CD4-positive, alpha-beta T cell treated with Interleukin-21 for 1 hour (primary cell): ENCODE measurements at places on chromosomes 4 and X.
A peak's percentile ranks its signal among the peaks of the same experiment; 100 is the strongest.

- no peak for DNase-seq
Observed at GRCh38 chr4:30756553-30756952, 36.4 kb downstream of the PCDH7 start.

DNA sequence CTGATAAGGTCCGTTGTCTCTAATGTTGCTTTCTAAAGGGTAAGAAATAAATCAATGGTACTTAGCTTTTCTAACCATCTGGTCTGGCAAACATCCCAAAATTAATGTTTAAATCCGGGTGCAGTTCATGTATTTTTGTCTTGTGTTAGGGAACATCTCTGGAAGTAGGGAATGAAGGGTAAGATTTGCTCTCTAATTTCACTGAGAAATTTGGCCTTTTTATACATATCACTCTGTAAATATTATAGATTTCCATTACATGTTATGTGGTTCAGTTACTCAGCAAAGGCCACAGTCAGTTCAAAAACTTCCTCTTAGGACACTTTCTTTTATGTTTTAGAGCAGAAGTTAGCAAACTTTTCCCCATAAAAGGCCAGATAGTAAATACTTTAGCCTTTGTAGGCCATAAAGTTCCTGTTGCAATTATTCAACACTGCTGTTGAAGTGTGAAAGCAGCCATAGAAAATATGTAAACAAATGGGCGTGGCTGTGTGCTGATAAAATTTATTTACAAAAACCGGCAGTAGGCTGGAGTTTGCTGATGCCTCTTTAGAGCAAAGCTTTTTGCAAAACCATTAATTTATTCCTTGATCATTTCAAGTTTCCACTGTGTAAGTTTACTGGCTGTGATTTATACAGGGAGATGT lies 218.1 kb downstream of the ANTXR2 start:
- DNase-seq = no peak

DNA sequence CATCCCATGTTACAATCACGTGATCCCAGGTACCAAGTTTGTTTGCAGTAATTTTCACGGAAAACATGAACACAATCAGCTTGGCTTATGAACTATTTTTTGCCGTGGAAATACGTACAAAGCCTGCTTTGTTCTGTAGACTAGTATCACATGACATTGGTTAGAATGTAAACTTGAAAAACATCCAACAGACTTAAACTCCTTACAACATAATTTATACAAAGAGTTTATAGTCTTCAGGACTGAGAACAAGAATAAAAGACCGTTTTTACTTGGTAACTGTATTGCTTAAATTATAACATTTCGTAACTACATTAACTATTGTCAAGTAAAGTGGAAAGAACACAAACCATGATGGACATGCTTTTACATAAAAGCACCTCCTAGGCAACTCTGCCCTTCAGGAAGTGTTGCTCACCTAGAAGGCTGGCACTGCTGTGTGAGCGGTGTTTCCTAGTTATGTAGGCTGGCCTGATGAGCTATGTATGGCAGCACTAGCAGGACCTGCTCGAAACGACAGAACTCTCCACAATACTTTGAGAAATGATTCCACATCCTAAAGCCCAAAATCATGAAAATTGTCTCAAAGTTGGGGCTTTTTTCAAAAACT lies 41.8 kb upstream of the WDR1 start:
- DNase-seq = no peak

- DNase-seq = no peak
Observed at GRCh38 chr4:168221301-168221700, 97.3 kb downstream of the DDX60 start.

DNA sequence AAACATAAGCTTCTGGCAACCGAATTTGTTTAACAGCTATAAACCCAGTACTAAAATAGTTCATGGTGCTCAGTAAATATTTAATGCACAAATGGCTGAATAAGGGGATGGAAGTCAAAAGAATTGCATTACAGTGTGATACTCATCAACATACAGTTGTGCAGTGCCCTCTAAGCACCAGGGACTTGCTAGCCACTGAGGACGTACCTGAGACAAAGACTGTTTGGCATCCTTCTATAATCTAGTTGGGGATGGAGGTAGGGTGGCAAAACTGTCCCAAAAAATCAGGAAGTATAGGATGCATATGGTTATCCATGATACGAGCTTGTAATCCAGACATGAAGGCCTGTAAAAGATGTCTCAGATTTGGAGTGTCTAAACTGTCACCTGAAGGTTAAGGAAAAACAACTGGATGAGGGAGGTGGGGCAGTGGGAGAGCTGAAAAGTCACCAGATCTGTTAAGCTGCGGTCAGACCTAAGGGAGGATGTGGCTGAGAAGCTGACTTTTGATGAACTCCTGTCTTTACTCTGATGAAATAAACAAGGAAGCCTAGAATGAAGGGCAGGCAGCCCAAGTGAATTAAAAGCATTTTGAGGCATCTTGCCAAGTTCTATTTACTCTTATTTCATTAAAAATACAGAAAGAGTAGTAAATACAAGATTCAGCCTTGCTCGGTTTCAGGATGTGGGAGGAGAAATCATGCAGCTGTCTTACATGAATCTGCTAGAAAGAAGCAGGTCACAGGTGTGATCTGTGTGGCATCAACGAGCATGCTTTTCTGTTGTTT lies 12.0 kb upstream of the CD38 start:
- DNase-seq = peak; percentile 60

DNA sequence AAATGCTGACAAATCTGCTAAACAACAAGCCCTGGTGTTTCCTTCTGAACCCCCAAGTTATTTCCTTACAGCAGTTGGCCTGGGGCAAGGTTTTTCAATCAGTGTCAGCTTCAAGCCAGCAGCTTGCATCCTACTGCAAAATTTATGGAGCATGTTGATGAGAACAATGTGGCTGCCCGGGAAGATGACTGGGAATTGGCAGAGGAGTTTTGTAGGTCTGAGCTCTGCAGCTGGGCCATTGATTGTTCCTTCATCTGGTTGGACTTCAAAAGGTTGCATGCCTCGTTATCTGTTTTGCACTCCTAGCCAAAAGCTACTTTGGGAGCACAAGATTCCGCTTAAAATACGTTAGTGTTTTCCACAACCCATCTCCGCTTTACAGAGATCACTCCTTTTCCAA lies 1030.3 kb upstream of the LCORL start:
- DNase-seq = no peak

- DNase-seq = no peak
Observed at GRCh38 chrX:45524296-45524695, 323.6 kb upstream of the DIPK2B start.

GRCh38 chr4:20554134-20554533 lies 146.1 kb upstream of the PACRGL start:
- no peak for DNase-seq

- no peak for DNase-seq
Observed at GRCh38 chr4:10527438-10527837, 70.2 kb upstream of the ZNF518B start.

DNA sequence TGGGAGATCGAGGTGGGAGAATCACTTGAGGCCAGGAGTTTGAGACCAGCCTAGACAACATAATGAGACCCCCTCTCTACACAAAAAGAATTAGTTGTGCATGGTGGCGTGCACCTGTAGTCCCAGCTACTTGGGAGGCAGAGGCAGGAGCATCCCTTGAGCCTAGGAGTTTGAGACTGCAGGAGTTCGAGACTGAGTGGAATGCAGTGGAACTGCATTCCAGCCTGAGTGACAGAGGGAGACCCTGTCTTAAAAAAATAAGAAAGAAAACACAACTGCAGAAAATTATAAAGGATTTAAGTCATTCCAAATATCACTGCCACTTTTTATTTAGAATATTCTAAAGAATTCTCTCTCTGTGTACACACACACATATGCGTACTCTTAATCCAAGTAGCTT lies 18.4 kb downstream of the HPRT1 start:
- DNase-seq = no peak

DNA sequence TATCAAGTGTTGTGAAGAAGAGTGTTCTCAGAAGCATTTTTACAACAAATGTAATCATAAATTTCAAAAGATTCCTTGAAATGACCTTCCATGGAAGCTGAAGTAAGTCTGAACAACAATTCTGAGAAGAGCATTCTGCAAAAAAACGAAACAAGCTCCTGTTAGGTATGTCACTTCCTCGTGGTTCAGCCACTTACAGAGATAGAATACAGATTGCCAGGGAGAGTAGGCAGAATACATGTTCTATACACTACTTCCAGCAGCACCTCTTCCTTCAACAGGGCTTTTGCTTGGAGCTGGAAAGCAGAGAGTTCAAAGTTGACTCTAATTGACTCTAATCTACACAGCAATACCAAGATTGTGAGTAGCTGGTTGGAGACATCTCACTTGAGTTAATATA lies 274.5 kb downstream of the ADGRA3 start:
- peak; percentile 9 for DNase-seq

DNA sequence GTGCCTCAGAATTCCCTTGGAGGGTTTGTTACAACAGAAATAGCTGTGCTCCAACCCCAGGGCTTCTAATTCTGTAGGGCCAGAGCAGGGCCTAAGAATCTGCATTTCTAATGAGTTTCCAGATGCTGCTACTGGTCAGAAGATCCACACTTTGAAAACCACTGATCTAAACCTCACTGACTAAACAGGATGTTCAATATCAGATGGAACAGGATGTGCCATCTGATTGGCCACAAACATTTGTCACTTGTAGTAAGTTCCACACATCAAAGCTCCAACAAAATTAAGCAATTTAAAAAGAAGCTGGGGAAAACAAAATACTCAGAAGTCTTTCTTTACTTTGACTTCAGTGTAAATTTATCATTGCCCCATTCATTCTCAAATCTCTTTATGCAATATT lies 14.3 kb downstream of the CASK start:
- peak; percentile 57 for DNase-seq

GRCh38 chr4:47674144-47674543 lies 163.7 kb downstream of the CORIN start:
- DNase-seq = no peak

DNA sequence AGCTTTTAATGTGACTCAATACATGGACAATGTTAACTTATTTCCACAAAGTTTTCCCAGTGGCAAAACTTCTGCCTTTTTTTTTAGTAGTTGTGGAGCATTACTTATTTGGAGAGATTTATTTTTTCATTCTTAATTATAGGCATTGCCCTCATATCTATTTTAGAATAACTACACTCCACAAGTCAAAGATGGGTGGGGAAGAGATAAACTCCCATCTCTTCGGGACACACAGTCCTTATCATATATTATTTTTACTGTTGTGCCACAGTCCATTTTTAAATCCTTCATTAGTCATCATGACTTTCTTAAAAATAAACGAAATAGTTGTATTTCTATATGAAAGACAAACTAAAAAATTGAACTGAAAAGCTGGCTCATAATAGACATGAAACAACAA lies 1.2 kb downstream of the DMD start:
- no peak for DNase-seq

- DNase-seq = no peak
Observed at GRCh38 chr4:73379946-73380345, 24.1 kb upstream of the ALB start.

DNA sequence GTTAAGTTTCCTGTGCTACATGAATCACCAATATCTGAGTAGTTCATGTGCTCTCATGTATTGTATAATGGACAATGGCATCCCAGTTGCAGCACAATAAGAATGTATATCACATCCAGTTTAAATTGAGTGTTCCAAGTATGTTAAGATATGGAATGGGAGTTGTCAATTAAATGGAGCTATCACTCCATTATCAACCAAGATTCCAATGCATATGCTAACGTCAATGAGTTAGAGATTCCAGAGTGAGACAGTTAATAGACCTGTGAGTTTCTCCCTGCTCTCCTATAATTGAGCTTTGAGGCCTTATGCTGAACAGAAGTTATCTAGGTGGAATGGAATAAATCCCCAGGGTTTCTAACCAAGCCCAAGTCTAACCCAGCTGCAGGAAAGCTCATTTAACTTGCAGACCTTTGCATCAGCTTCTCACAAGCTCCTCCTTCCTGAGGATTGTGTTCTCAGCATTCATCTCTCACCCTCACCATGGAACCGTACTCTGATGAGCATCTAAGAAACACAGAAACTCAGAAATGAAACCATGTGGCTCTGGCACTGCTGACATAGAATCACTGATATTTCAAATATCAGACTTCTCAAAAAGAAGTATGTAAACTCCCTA lies 84.8 kb downstream of the TIGD2 start:
- no peak for DNase-seq

GRCh38 chr4:28014469-28014868 lies 1153.8 kb downstream of the STIM2 start:
- no peak for DNase-seq

GRCh38 chr4:66590488-66591215 lies 920.4 kb upstream of the EPHA5 start:
- no peak for DNase-seq

- no peak for DNase-seq
Observed at GRCh38 chr4:158111241-158111640, 61.6 kb downstream of the GASK1B start.

DNA sequence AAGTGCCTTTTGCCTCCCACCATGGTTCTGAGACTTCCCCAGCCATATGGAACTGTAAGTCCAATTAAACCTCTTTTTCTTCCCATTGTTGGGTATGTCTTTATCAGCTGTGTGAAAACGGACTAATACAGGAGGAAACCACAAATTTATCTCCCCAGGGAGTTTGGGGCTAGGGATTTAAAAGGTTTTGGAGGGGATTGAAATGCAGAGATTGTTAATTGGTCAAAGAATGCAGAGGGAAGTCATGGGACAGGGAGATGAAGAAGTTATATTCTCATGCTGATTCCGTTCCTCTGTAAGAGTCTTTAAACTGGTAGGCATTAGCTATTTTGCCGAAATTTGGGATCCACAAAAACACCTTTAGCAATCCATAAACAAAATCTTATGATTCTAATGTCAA lies 57.9 kb downstream of the TKTL2 start:
- DNase-seq = no peak

DNA sequence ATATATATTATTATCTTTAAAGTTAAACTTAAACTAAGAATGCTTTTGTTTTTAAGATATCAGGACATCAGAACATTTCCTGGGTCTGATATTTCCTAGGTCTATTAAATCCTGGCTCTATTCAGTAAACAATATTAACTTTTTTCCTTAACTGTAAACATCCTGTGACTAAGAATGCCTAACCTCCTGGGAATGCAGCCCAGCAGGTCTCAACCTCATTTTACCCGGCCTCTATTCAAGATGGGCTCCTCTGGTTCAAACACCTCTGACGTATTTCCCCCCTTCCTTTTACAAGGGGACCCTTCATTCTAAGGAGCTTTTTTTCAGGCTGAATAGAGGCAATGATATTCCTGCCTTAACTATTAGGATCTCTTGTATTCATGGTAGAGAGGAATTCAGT lies 35.8 kb upstream of the DYNLT3 start:
- DNase-seq = no peak
